Naive thymus-derived CD4-positive, alpha-beta T cell (primary cell): ENCODE measurements at places on chromosomes 7 and 10.

GRCh38 chr7:26859720-26860119, 4.7 kb downstream of the SKAP2 start:
- peaks cover 28% of the 10 kb centered on the region for H3K27me3 ChIP-seq
- no peaks in the 10 kb centered on the region for H3K36me3 ChIP-seq
- no peak overlapping the region for H3K4me3 ChIP-seq

DNA sequence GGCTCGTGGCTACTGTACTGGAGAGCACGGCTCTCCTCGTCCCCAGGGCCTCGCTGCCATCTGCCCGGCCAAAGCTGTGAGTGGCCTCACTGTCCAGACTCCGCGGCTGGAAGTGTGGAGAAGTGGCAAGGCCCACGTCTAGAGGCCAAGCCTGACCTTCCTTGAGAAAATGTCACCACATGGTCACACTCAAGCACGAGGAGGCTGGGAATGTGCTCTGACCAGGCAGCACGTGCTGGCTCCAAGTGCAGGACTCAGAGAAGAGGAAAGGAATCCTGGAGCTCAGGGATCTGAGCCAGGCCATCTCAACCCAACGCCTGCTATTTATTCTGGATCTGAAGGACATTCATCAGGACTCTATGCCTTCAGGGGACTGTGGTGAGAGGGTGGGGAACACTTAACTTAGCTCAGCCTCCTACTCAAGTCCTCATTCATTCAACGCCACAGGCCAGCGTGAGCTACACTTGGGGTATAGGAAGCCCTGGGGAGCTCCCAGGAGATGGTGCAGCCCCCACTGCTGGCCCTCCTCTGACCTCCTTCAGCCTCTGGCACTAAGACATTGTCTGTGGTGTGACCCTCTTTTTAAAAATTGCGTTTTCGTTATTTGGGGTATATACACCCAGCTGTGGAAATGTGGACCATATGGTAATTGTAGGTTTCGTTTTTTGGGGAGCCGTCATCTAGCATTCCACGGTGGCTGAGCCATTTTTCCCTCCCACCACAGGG, 29.0 kb downstream of the EN2 start:
- H3K27me3 ChIP-seq = no peaks in the 10 kb centered on the region
- H3K4me1 ChIP-seq = no peaks in the 10 kb centered on the region
- no peak overlapping the region for H3K27ac ChIP-seq
- H3K4me3 ChIP-seq = no peak overlapping the region
- no peak for DNase-seq

GRCh38 chr7:80611353-80611752, 27.1 kb upstream of the CD36 start:
- no peak overlapping the region for H3K27ac ChIP-seq
- H3K36me3 ChIP-seq = no peaks in the 10 kb centered on the region
- no peaks in the 10 kb centered on the region for H3K4me1 ChIP-seq
- DNase-seq = no peak

DNA sequence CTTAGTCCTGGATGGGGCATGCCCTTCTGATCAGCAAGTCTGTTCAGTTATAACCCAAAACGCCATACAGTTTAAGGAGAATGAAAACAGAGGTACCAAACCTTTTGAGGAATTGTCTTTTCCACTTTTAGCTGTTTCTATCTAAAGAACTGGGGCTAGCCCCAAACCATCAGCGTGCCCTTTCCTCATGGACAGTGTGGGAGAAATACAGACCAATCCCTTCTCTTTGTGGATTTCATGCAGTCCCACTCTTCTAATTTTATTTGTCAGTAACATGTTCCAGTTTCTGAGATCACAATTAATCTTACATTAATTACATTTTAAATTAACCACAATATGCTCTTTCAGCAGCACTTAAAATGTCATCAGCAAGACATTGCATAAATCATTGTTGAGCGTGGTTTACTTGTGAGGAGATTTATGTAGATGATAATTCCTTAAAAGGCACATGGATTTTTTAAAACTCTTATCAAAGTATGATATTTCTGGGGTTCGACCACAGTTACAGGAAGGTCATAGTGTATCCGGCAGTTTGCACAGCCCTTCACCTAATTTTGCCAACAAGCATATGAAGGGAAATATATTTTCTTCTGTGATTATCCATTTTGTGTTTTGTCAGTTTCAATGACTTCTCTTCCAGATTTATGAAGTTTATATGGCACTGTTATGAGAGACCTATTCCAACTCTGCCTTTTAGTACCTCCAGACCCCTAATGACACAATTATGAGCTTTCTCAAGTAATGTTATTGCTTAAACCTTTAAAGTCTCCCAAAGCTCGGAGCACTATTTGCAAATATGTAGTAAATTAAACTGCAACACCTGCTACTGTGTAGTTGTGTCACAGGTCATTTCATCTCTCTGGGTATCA, 868.4 kb upstream of the C7orf33 start:
- no peak overlapping the region for H3K4me3 ChIP-seq
- no peak overlapping the region for H3K27ac ChIP-seq
- no peak for DNase-seq
- no peaks in the 10 kb centered on the region for H3K36me3 ChIP-seq
- H3K4me1 ChIP-seq = no peaks in the 10 kb centered on the region

- H3K27ac ChIP-seq = no peak overlapping the region
- no peaks in the 10 kb centered on the region for H3K4me1 ChIP-seq
- no peak overlapping the region for H3K4me3 ChIP-seq
- no peaks in the 10 kb centered on the region for H3K36me3 ChIP-seq
- H3K27me3 ChIP-seq = no peaks in the 10 kb centered on the region
Measured at GRCh38 chr10:44388641-44389040, 3.7 kb upstream of the CXCL12 start.

- DNase-seq = no peak
- H3K27ac ChIP-seq = no peak overlapping the region
- no peak overlapping the region for H3K4me3 ChIP-seq
- H3K27me3 ChIP-seq = no peaks in the 10 kb centered on the region
- no peaks in the 10 kb centered on the region for H3K36me3 ChIP-seq
Measured at GRCh38 chr7:144487901-144488300, 84.4 kb upstream of the NOBOX start.

- no peak for DNase-seq
- H3K27me3 ChIP-seq = no peaks in the 10 kb centered on the region
- H3K27ac ChIP-seq = no peak within 1 kb of the TSS
- no peaks in the 10 kb centered on the region for H3K4me1 ChIP-seq
Measured at GRCh38 chr10:48939790-48940325, at the start of gene LRRC18. Gene LRRC18 (minus strand): TSS chr10:48939840. CDS start chr10:48914155, 25,685 bp downstream.

GRCh38 chr7:73303546-73303945, 5.1 kb downstream of the NSUN5 start:
- peaks cover 7% of the 10 kb centered on the region for H3K4me1 ChIP-seq
- no peak overlapping the region for H3K27ac ChIP-seq
- H3K36me3 ChIP-seq = no peaks in the 10 kb centered on the region
- H3K4me3 ChIP-seq = no peak overlapping the region
- H3K27me3 ChIP-seq = no peaks in the 10 kb centered on the region

- H3K36me3 ChIP-seq = no peaks in the 10 kb centered on the region
- H3K27ac ChIP-seq = no peak overlapping the region
- no peaks in the 10 kb centered on the region for H3K4me1 ChIP-seq
- H3K27me3 ChIP-seq = no peaks in the 10 kb centered on the region
- DNase-seq = no peak
- H3K4me3 ChIP-seq = no peak overlapping the region
Measured at GRCh38 chr10:63899673-63900300, 378.6 kb downstream of the REEP3 start.

DNA sequence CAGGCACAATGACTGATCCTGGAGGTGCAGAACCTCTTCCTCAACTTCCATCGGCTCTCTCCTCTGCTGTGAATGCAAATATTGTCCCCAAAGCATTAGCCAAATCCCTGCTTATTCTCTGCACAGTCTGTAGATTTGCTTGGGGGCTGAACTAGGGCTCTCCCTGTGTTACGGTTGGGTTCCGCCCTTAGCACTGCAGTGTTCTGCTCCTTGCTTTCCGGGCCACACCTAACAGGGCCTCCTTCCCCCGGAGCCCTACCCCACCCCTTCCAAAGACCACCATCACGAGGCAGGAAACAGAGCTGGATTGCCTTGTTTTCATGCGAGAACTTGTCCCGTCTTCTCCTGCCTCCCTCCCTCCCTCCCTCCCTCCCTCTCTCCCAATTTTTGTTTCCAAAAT, 36.6 kb downstream of the SLC25A28 start:
- H3K27me3 ChIP-seq = no peaks in the 10 kb centered on the region
- H3K4me3 ChIP-seq = no peak overlapping the region
- no peak for DNase-seq
- H3K4me1 ChIP-seq = no peaks in the 10 kb centered on the region
- H3K36me3 ChIP-seq = no peaks in the 10 kb centered on the region

GRCh38 chr7:3847336-3847735, 546.3 kb downstream of the SDK1 start:
- no peaks in the 10 kb centered on the region for H3K4me1 ChIP-seq
- no peak overlapping the region for H3K27ac ChIP-seq
- DNase-seq = no peak
- H3K4me3 ChIP-seq = no peak overlapping the region
- no peaks in the 10 kb centered on the region for H3K36me3 ChIP-seq
- H3K27me3 ChIP-seq = no peaks in the 10 kb centered on the region

GRCh38 chr10:124677749-124678556, 66.2 kb downstream of the FAM53B start:
- no peak for DNase-seq
- peak overlapping the region; percentile 47 for H3K27ac ChIP-seq
- H3K4me1 ChIP-seq = peaks cover 91% of the 10 kb centered on the region
- peaks cover 15% of the 10 kb centered on the region for H3K36me3 ChIP-seq

GRCh38 chr7:4281231-4281993, 400.7 kb upstream of the FOXK1 start:
- H3K27ac ChIP-seq = no peak overlapping the region
- no peaks in the 10 kb centered on the region for H3K27me3 ChIP-seq
- no peak for DNase-seq

DNA sequence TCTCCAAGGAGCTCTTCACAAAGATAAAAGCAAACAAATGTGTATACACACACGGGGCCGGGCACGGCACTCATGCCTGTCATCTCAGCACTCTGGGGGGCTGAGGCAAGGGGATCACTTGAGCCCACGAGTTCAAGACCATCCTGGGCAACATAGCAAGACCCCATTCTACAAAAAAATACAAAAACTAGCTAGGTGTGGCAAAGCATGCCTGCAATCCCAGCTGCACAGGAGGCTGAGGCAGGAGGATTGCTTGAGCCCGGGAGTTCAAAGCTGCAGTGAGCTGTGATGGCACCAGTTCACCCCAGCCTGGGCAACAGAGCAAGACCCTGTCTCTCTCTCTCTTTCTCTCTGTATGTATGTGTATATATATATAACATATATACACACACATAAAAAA, 22.3 kb downstream of the TTYH3 start:
- no peaks in the 10 kb centered on the region for H3K27me3 ChIP-seq
- no peak for DNase-seq
- H3K4me3 ChIP-seq = no peak overlapping the region
- H3K4me1 ChIP-seq = no peaks in the 10 kb centered on the region

DNA sequence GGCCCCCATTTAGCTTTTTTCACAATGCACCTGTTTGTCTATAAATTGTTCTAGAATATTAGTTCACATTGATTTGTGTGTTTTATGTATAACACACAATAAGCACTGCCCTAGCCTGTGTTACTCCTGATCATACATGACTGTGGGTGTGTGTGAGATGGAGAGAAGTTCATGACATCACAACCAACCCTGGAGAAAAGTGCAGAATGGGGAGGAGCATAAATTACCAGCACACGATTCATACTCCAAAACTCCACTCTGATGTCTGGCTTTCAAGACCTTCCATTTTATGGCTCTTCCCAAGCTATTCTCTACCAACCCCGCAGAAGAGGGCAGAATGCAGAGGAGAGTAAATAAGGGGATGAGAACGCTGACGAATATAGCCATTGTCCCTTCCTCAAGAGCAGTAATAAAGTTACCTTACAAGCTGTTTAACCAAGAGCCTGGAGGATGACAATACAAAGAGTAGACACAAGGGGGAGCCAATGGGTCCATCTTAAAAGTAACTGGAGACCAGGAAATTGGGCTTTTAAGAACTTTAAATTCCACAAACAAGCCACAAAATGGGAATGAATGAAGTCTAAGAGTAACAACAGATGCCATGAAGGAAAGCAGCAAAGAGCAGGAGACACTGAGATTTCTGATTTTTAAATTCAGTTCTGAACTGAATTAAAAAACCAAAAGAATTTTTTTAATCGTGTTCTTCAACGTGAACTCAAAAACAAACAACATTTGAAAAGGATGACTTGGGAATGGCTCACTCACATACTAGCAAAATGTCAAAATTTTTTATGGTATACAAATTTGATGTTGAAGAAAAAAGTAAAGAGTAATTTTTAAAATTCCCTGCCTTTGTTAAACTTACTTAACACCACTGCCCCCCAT, 159.6 kb downstream of the PARD3 start:
- no peaks in the 10 kb centered on the region for H3K4me1 ChIP-seq
- no peaks in the 10 kb centered on the region for H3K27me3 ChIP-seq
- DNase-seq = peak; percentile 17
- H3K4me3 ChIP-seq = no peak overlapping the region
